ENCODE measurements at places on chromosomes 3 and 15.
A peak's percentile ranks its signal among the peaks of the same experiment; 100 is the strongest.

- DNase-seq: no peak
Observed at GRCh38 chr3:188339410-188340295, 185.7 kb downstream of the LPP start.

DNA sequence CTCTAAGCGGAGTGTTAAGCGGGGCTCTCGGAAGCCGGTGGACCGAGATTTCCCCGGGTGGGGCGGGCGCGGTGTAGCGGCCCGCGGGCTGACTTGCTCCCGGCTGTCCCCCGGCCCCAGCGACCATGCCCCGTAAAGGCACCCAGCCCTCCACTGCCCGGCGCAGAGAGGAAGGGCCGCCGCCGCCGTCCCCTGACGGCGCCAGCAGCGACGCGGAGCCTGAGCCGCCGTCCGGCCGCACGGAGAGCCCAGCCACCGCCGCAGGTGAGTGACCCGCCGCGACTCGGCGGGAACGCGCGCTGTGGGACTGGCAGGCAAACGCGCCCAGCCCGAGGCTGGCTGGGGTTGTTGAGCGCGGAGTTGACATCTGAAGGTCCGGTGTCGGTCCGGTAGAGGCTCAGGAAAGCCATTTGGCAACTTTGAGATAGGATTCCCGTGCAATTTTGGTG is 1.3 kb downstream of the SMC4 start:
- peak; percentile 13 for DNase-seq

DNA sequence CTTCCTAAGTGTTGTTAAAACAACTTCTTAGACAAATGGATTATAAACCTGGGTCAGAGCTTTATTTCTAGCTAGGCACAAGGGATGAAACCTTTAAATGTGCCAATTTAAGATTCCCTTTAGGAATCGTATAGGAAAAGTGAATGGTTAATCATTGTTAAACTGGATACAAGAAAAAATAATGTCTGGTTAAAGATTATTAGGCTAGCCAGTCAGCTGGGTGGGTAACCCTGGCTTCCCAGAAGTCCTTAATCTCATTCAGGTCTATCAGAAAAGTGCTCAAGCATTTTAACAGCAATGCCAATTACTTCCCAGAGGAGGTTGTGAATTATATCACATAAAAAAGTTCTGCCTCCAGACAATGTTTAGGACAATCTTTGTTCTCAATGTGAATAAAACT is 37.6 kb downstream of the NANOGP8 start:
- no peak for DNase-seq

GRCh38 chr3:110344897-110345767 is 726.5 kb upstream of the NECTIN3 start:
- DNase-seq: no peak

DNA sequence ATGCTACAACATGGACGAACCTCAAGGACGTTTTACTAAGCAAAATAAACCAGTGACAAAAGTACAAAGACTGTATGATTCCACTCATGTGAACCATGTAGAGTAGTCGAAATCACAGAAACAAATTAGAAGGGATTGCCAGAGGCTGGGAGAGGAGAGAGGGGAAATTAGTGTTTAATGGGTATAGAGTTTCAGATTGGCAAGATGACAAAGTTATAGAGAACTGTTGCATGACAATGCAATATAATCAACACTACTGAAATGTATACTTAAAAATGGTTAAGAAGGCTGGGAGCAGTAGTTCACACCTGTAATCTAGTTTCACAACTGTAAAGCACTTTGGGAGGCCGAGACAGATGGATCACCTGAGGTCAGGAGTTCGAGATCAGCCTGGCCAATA is 36.9 kb downstream of the PLS1 start:
- DNase-seq: peak; percentile 75

- no peak for DNase-seq
Observed at GRCh38 chr3:32706348-32707025, 21.5 kb downstream of the CNOT10 start.

DNA sequence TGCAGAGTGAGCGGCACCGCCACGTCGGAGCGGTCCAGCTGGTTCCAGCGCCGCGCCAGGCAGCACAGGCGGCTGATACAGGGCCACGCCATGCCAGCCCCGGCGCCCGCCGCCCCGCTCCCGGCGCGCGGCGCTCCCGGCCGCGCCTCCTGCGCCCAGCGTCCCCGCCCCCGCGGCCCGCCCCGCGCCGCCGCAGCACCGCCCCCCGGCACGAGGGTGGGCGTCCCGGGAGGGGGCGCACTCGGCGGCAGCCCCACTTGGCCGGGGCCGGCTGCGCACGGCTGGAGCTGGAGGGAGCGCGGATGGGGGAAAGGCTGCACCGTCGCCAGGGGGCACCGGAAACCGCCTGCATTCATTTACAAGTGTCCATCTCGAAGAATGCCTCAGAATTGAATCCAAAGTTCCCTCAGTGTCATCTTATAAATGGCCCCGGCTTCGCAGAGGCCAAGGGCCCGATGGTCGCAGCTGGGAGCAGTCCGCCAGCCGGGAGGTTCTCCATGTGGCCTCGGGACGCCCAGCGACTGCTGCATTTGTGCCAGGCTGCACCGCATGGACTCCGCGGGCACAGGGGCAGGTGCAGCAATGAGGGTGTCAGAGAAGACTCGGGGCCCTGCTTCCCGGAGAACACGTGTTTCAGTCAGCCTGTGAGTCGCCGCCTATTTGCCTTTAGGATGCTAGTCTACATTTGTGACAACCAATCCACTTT is at the start of gene MAP6D1:
Gene MAP6D1, minus strand, starts transcription at position 122 of the 706 bp plus-strand sequence. Its CDS starts 30 bp downstream, at position 92.
- DNase-seq: peak; percentile 81

DNA sequence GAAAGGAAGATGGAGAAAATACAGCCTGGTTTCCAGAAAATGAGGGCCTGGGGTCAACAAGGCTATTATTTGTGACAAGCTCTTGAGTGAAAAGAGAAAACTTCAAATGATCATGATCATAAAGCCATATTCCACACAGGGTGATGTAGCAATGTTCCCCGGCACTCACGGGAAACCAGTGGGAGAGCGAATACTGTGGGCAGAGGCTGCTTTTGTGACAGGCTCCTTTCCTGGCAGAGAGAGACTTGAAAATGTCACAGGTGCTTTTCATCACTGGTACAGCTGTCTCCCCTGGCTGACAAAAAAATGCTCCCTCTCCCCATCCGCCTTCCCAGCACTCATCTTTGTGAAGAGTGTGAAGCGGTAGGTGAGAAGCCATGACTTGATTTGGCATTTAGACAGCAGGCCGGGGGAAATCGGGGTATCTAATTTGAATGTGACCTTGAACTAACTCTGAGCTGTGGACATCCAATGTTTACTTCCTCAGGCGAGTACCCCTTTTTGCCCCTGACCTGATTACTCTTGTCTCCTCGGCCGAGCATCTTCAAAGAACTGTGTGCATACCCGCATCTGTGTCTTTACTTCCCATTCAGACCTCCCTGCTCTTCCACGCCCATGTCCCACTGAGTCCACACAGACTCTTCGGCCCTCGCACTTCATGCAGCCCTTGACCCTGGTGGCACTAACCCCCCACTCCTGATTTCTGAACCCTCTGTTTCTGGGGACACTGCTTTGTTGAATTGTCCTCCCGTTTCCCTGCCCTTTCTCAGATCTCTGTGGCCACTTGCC is 23.2 kb downstream of the CA12 start:
- no peak for DNase-seq

DNA sequence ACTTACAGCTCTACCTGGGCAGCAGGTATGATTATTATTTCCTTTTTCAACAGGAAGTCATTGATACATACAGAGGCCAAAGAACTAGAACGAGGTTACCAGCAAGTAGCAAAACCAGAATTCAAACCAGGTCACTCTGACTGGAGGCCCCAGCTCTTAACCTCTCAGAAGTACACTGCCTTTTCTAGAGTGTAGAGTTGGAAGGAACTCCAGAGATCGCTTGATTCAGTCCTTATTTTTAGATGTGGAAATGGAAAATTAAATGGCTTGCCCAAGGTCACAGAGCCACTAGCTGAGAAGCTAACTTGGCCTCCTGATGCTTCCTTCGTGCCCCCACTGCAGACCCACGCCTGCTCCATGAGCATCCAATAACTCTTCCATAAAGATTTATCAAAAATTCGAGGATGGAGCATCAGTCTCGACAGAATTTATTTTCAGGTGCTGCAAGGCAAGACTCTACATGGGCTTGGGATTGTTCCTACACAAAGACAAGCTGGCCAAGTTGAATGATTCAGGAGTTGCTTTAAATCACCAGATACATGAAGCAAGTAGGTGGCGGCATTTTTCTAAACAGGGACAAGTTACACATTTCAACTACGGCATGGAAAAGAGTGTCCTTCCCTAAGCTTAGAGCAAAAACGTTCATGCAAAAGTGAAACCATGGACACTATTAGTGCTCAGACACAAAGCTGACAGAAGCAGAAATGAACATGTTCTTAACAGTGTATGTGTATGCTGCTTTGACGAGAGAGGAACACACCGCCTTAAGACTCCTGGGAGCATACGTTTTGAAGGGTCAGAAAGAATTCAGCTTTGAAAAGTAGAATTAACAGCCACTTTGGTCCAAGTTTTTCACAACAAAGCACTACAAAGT is 235.7 kb downstream of the THRB start:
- DNase-seq: no peak

- no peak for DNase-seq
Observed at GRCh38 chr3:131821191-131821762, 213.5 kb downstream of the CPNE4 start.

GRCh38 chr3:134956395-134956794 is 161.3 kb downstream of the EPHB1 start:
- no peak for DNase-seq

DNA sequence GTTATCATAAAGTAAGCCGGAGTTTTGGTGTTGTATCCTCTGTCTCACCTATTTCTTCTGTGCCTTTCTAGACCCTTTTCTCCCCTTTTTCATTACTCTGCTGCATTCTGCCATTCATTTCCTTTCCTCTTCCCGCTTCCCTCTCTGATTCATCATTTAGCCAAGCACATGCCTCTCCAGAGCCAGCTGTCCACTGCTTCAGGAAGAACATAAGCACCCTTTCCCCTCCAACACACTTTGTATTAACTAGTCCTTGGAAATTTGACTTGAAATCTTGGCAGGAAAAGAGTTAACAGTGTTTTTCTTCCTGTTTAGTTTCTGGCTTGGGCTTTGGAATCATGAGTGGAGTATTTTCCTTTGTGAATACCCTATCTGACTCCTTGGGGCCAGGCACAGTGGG is 9.7 kb downstream of the APH1B start:
- DNase-seq: no peak

DNA sequence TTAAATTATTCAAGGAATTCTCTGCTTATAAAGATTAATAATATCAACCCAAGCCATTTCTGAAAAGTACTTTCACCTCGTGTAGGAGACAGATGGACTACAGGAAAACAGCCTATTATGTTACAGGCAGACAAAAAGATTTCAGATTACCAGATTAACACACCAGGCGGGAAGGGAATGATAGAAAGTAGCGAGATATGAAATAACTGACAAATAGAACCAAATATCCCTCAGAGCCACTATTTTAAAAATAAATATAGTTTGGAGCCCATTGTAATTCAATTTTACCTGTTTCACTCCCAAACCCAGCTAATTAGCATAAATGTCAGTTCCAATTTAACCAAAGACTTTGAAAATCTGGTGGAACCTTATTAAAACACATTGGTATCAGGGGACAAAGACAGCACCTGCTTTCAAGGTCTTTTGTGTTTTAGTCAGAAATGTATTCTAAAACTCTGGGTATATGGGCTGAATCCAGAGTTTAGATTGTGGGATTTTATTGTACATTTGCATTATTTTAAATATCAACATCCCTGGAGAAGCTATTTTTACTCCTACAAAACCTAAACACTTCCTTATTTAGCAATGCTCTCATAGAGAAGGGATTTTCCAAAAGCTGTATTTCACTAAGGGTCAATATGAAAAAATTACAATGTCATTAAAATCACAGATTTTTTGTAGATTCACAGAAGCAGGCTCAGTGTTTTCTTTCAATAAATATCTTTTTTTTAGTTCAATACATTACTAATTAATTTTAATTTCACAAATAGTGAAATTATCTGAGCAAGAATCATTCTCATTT is 138.4 kb downstream of the TNIK start:
- DNase-seq: no peak

GRCh38 chr3:193354423-193354822 is 24.1 kb downstream of the ATP13A5 start:
- DNase-seq: no peak

DNA sequence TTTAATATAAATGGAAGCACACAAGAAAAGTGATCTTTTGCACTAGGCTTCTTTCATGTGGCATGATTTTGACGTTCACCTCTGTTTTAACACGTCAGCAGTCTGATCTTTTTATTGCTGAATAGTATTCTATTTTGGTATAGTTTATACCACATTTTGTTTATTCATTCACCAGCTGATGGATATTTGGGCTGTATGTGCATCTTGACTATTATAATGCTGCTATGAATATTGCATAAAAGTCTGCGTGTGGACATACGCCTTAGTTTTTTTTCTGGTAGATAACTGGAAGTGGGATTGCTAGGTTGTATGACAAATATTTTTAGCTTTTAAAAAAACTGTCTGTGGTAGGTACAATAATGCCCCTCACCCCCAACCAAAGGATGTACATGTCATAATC is 14.4 kb downstream of the NAA50 start:
- no peak for DNase-seq

- DNase-seq: no peak
Observed at GRCh38 chr15:72486144-72486543, 12.0 kb downstream of the ARIH1 start.

DNA sequence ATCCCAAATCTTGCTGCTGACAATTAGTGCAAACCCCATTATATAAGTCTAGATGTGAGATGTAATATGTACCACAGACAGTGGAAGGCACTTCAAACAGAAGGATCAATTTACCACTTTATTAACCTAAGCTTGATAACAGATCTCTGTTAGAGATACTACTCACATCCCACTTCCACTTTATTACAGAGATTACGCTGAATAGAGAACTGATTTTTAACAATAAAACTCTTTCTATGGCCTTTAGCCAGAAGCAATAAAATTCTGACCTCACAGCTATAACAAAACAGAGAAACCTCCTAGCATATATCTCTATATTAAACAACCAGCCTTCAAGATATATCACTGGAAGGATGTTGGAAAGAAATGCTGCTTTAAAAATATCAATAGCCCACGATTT is 517.7 kb downstream of the MAGI1 start:
- DNase-seq: no peak

DNA sequence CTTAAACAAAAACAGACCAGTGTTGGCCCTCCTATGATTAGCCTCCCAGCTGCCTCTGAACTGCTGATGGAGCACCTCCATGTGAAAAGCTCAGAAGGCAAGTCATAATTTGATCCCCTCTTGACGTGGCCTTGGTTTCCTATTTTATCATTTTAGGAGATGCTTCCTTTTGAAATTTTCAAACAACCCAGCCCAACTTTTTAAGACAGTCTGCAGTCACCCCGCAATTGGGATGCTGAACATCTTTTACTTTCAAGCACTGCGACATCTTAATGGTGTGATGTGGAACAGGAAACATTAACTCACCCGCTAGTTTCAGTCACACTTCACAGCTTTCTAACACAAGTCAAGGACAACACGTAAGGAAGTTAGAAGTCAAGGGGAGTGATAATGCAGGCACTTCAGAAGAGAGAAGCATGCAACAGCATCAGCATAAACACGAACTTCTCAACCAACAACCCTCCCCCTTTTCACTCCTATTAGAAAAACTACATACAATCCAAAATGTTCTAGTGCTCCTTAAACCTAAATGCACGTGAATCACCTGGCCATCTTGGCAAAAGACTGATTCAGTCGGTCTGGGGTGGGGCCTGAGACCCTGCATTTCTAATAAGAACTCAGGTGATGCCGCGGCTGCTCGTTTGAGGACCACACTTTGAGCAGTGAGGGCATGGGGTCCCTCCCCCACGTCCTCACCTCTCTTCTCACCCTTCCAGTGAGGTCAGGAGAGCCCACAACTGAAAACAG is 161.5 kb downstream of the FOXP1 start:
- DNase-seq: no peak

Data from NCI-H1105 (cell line).